ENCODE measurements at places on chromosomes 1 and 21.

- DNase-seq = no peak
These were observed 57.0 kb downstream of the CHRM3 start for GRCh38 chr1:239443361-239443760.

DNA sequence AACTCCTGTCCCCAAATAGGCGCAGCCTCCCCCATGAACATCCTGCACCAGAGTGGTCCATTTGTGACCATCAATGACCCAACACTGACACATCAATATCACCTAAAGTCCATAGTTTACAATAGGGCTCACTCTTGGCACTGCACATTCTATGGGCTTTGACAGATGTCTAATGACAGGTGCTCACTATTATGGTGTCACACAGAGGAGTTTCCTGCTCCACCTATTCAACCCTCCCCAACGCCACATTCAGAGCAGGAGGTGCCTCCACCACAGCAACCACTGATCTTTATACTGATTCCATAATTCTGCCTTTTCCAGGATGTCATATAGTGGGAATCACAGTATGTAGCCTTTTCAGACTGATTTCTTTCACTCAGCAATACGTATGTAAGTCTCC, 24.2 kb downstream of the GNG4 start:
- no peak for DNase-seq

DNA sequence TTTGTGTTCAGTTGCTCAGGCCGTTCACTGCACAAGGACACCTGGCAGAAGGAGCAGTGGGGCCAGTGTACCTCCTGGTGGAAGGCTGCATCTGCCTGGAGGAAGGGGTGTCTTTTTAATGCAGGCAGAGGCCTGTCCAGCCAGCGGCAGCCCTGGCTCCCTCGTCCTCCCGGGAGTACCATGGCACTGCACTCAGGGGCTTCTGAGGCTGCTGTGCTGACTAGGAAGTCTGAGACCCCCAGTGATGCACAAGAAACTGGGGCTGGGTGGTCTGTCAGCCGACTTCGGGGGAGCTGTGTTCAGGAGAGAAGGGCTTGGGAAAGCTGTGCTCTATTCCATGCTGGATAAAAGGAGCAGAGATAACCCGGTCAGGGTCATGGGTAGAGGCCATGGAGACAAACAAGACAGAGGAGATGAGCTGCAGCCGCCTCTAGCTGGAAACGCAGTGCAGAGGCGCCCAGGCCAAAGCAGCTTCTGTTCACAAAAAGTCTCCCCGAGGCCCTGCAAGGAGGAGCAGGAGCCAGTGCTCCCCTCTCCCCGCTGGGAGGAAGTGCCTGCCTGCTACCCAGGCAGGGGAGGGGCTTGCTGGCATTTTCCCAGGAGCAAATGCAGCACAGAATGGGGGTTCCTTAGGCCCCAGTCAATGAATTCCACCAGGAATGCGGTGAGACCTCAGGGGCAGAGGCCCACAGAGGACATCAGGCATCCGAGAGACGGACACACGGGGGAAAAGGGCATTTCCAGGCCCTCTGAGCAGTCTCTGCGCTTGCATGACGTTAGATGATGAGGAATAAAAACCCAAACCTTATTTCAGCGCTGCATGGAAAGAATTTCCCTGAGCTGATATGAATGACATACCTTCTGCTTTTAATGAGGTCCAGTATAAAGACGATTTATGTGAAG, 17.2 kb upstream of the C2CD2 start:
- no peak for DNase-seq

DNA sequence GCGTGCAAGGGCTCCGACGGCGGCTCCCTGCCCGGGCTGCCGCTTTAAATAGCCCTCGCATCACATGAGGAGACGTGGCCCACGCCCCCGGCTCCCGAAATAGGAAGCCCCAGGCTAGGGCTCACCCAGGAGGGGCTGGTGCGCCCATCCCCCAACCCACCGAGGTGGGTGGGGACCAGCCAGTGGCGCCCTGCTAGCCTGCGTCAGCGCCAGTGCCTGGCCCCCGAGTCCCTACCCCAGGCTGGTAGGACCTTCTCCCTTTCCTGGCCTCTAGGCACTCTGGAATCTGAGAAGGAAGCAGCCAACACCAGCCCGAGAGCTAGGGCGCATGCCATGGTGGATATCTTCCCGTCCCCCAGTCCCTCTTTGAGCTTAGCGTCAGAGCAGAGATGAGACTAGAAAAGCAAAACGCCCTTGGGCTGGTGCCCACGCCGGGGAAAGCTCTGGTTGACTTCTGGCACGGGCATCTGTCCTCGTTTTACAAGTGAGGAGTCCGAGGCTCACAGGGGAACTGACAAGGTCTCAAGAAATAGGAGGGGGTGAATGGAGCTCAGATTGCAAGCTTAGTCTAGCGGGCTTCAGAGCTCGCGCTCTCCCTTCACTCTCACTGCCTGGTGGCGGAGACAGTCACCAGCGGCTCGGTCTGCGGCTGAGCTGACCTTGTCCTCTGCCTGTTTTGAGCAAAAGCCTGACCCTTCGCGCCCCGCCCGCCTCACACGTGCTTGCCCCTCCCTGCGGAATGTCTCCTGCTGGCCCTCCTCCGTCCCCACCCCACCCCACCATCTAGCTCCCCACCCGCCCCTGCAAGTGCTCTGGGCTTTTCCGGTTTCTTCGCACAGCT, at the start of gene FABP3:
Gene FABP3 (minus strand): TSS at position 21 of the 841 bp plus-strand sequence. CDS start 62 bp downstream, outside the sequence.
- DNase-seq = no peak

DNA sequence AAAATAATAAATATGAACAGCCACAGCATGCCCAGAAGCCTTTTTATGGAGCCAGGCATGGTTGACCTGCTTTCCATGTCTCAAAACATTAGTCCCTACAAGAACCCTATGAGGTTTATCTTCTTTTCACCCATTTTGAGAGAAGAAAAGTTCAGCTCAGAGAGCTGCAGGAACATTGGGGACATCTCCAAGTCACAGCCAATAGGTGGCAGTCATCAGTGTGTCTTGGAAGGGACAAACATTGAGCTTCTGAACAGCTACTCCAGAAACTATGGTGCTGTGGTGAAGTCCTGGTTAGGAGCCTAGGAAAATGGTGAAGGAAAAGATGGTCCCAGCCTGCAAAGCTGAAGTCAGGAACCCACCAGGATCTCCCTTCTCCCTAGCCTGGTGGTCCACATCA, 73.6 kb downstream of the JMJD4 start:
- DNase-seq = no peak

GRCh38 chr1:27607239-27607804, 3.4 kb upstream of the AHDC1 start:
- DNase-seq = no peak

- no peak for DNase-seq
These were observed 128.3 kb upstream of the HMGB4 start for GRCh38 chr1:33735624-33736023.

- DNase-seq = no peak
These were observed 38.4 kb downstream of the NCMAP start for GRCh38 chr1:24594328-24594598.

GRCh38 chr1:16918371-16918770, 3.4 kb upstream of the CROCC start:
- no peak for DNase-seq

DNA sequence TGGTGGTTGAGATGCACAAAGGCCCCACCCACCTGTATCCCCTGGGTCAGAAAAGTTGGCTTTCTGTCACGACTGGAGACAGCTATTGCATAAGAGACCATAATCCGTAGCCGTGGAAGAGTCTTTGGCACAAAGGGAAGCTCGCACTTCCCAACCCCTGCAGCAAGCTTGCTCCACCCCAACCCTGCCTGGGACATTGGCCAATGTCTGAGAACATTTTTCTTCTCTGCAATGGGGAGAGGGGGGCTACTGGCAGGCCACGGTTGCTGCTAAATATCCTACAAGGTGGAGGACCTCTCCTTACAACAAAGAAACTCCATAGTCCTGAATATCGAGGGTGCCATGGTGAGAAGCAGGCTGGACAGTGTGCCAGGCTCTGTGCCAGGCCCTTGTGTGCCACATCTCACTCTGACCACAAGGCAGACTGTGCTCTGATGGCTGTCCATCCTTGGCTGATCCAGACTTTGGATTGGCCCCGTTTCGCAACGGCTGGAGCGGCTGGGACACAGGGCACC, 104.1 kb downstream of the CSMD2 start:
- DNase-seq = no peak

GRCh38 chr1:220441211-220441610, 86.7 kb upstream of the MARK1 start:
- DNase-seq = no peak

- no peak for DNase-seq
These were observed 17.2 kb upstream of the AKIRIN1 start for GRCh38 chr1:38973659-38974437.

DNA sequence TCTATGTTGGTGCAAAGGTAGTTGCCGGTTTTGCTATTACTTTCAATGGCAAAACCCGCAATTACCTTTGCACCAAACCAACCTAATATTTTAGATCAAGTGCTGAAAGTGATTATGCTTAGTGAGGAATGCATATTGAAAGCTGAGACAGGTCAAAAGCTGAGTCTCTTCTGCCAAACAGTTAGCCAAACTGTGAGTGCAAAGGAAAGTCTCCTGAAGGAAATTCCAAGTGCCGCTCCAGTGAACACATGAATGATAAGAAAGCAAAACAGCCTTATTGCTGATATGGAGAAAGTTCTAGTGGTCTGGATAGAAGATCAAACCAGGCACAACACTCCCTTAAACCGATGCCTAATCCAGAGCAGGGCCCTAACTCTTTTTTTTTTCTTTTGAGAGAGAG, 83.1 kb upstream of the ERRFI1 start:
- no peak for DNase-seq

DNA sequence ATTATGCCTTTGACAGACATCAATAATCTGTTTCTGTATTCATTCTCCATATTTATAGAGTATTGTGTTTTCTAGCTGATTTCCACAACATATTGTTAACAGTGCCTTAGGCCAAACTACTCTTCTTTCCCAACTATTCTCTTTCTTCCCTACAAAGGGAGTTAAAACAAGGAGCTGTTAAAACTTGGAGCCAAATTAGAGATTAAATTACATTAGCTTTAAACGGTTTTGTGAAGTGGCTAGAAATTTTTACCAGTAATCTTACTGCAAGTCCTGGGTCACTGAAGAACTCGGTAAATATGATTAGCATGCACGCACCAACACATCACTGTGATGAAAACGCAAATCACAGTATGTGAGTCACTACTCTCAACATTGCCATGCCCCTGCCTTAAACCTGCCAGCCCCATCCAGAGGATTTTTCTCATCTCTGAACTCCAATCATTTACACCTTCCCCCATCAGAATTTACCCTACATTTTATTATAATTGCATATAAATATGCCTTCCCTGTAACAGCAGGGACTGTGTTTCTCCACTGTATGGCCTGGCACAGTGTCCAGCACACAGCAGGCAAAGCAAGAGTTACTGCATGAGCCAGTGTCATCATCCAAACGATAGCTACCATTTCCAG, 1.5 kb upstream of the PRDX6 start:
- peak; percentile 21 for DNase-seq

DNA sequence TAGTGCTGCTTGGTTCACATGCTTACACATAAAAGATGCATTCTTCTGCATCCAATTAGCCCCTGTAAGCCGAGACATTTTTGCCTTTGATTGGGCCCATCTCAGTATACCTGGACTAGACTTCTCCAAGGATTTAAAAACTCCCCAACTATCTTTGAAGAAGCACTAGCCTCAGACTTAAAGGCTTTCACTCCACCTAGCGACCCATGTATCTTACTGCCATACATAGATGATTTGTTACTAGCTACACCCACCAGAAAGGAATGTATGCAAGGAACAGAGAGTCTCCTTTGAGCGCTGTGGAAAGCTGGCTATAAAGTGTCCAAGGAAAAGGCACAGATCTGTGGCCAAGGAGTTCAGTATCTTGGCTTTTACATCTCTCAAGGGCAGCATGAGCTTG, 91.7 kb downstream of the LIPI start:
- DNase-seq = no peak

GRCh38 chr1:195663549-195664280, 944.5 kb downstream of the KCNT2 start:
- no peak for DNase-seq

DNA sequence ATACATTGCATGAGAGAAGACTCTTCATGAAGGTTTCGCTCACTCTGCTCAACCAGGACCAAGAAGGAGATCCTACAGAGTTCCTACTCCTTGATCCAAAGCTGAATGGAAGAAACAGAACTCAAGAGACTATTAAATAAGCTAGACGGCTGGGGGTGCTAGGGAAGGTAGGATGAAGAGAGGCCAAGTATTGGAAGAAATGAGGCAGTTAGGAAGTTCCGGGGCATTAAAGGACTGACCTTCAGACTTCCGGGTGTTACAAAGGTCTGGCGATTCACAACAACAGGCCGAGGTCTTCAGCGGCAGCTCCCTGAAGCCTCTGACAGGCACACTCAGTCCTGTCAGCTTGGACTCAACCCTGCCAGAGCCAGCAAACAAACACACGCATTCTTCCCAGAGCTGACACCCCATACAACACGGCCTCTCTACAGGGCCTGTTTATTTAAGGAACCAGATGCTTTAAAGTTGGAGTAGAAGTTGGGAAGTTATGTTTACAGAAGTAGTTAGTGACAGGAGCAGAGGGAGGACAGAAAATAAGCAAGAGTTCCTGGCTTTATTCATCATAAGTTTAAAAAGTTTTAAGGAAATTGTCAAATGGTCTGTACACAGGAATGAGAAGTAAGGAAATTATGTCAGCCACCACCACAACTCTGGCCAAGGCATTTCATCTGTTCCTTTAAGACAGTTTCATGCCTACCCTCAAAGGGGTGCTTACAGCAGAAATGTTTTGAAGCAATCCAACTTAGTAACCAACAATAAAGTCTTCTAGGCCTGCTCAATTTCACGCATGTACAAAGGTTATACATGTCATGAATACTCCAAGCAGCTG, 4.7 kb downstream of the SORT1 start:
- DNase-seq = no peak

All from CD14-positive monocyte (primary cell).